ENCODE measurements at places on chromosomes 4 and X.

- DNase-seq = no peak
Measured at GRCh38 chr4:16067515-16067914, 16.3 kb downstream of the PROM1 start.

- DNase-seq = no peak
Measured at GRCh38 chrX:11113731-11114130, 2.6 kb downstream of the HCCS start.

DNA sequence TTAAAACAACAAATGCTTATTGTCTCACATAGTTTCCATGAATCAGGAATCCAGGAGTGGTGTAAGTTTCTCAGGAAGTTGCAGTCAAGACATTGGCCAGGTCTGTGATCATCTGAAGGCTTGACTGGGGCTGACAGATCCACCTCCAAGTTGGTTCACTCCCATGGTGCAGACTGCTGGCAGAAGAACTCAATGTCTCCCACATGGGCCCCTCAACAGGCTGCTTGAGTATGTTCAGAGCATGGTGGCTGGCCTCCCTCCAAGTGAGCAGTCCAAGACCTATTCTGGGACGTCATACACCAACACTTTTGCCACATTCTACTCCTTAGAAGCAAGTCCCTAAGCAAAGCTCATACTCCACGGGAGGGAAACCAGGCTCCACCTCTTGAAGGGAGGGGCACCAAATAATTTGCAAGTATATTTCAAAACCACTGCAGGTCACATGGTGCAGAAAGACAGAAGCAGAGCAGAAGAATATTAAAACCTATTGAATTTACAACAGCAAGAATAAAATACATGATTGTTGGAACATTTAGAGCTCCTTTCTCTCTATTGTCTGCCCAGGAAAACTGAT is 35.3 kb downstream of the LGI2 start:
- DNase-seq = no peak

- no peak for DNase-seq
Measured at GRCh38 chr4:155592938-155593297, 73.7 kb upstream of the GUCY1A1 start.

DNA sequence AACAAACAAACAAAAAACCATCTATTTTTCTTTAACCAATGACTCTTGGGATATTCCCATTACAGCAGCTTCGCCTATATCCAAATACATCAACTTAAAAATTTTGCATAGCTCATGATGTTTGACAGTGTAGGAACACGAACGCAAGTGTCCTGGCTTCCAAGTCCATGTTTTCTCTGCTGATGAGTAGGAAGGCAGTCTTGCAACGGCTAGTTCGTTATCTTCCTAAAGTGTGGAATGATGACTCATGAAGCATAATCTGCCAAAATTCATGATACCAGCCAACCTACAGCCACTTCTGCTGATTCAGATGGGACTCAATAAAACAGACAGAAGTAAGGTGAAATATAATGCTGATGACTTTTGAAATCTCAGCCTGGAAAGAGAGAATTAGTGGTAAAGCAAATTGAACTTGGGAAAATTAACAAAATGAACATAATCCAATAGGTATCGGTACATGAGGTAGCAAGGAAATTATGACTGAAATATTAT is 6.4 kb upstream of the SEPTIN11 start:
- no peak for DNase-seq

DNA sequence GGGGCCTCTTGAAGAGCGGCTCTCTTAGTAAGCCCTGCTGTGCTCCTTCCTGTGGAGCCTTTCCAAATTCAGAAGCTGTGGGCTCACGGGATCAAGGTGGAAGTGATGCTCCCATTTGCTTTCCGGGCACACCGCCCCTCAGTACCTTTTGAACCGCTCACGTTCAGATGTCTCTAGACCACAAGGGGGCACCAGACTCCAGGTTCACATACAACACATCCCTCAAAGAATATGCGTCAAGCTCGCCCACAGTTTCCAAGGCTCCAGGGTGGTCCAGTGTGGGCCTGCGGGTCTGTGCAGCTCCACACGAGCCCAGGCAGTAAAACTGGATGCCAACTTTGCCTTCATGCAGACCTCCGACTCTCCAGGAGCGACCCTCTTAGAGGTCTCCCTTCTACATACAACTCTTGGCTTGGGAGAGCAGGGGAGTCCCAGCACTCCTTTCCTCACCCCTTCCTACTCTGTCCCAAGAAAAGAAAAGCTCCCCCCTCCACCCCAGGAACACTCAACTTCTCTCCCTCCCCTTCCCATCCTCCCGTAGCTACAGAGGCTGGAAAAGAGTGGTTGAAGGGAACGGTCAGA is 11.0 kb downstream of the SUPT20HL1 start:
- DNase-seq = no peak

DNA sequence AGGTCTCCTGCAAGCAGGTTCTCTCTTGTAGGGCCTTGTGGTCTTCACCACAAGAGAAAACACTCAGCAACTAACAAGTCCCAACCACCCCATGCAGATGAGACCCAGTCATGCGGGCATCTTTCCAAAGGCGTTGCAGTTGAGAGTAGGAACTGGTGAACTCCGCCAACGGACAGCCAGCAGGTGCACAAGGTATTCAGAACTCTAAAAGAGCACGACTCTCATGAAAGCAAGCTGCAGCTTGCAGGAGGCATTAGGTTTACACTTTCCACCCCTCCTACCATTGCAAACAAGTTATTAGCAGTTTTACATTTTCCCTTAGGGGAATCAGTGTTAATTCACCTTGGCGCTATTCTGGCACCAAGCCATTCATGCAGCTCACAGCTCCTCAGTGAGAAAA is 173.4 kb upstream of the KIT start:
- DNase-seq = no peak

GRCh38 chr4:101307899-101308298 is 39.4 kb downstream of the PPP3CA start:
- no peak for DNase-seq

DNA sequence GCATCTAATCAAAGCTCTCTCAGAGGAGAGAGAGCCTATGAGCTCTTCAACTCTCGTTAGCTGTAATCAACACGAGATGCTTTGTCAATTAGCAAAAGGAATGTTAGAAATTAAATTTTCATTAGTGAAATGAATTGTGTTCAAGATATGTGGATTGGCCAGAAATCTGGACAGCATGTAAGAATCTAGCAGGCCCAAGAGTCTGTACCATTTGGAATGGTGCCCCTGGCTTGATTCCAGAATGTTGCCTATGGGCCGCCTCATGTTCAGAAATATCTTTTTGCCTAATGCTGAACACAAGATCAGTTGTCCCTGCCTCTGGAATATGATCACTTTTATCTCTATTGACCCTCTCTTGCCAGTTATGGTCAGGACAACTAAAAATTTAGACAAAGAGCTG is 88.2 kb downstream of the RBM46 start:
- no peak for DNase-seq

DNA sequence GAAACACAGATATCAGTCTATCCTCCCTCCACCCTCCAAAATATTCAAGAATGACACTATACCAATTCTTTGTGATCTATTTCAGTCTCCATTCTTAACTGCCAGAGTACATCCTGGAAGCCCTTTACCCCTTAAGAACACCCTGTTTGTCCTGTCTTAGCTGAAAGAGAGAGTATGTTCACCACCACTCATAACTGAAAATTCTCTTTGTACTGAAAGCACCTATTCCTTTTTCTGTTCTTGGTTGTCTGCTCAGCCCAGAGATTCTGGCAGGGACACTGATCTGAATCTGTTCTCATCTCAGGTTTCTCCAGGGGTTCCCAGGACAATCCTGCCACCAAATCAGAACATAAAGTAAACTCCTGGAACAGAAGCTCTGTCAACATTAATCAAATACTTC is 25.4 kb upstream of the EREG start:
- no peak for DNase-seq

- no peak for DNase-seq
Measured at GRCh38 chr4:945274-946102, 13.2 kb downstream of the TMEM175 start.

DNA sequence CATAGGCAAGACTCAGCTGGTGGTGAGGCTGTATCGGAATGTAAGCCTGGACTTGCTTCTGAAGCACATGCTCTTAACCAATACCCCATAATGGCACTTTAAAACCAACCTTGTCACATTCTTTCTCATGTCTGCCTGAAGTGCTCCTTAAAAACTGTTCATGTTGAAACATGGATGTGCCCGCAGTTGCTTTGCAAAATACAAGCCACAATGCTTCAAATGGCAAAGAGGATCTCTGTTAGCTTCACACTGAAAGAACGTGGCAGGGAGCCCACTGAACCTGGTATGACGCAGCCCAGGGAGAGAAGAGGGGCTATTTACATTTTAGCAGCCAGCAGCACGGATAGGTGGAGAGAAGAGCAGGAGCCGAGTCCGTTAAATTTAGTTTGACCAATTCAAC is 29.3 kb downstream of the SOD3 start:
- no peak for DNase-seq

DNA sequence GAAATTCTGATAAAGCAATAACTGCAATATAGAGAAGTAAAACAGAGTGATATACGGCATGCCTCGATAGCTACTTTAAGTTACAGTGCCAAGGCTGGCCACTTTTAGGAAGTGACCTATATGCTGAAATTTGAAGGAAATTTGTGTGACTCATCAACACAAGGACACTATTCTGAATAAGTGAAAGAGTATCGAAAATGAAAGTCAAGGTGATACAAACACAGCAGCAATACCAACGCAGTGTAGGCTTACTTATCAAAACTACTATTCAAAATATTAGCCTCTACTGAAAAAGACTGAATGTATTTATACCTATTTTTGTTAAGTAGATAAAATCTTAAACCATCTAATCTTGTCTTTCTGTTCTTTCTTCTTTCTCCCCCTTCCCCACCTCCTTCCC is 459.9 kb upstream of the GNPDA2 start:
- DNase-seq = no peak

DNA sequence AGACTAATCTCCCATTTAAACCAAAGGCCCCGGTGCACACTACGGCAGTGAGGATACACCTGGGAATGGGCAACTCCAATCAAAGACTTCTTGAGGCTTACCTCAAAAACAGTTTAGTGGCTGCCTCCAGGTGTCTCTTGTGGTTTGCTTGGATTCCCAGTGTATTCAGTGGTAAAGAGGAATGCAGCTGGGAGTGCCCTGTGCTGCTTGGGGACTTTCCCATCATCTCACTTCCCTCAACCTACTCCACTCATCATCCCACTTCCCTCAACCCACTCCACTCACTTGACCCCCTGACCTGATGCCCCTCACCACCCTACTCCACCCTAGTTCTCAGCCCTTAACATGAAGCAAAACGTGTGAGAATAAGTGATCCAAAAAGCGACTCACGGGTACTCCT is 177.3 kb upstream of the ETNPPL start:
- no peak for DNase-seq

- no peak for DNase-seq
Measured at GRCh38 chr4:177190995-177191580, 118.6 kb upstream of the NEIL3 start.

Data from cortex of kidney (tissue), 1 donor.